ENCODE measurements at places on chromosomes 4 and X.

DNA sequence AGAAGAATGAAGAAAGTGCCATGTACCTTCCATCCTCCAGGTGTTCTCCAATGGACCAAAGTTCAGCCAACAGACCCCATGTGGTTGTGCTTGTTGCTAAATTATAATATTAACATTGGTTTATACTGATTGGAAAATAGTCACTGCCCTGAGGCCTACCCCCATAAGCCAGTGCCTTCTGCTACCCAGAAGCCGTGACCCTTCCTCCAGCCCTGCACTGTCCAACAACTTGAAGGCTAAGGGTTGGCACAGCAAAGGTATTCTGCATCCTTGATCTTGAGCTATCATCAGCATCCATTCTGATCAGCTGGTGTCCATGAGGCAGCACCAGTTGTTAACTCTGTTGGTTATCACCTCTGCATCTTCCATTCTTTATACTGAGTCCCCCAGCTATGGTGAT is 66.2 kb upstream of the BMPR1B start:
- no peak for DNase-seq

- no peak for DNase-seq
Measured at GRCh38 chr4:119692001-119692400, 63.4 kb upstream of the PDE5A start.

DNA sequence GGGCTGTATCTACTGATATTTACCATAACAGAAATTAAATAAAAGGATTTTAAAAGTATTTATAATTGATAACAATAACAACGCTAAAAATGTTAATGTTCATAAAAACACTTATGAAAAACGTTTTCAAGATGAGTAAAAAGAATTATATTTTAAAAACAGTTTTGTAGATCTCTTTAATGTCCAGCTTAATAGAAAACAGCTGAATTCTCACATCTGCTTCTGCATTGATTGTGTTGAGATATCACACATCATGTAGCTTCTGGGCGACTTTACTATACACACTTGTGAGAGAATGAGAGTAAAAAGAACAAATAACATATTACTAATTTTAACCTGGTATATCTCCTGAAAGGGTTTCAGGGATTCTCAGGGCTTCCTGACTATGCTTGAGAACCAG is 83.6 kb downstream of the NCAPG start:
- DNase-seq: no peak

GRCh38 chr4:118327554-118328241 is 25.1 kb downstream of the PRSS12 start:
- DNase-seq: no peak

GRCh38 chrX:36983831-36984230 is 24.3 kb upstream of the FAM47C start:
- no peak for DNase-seq

DNA sequence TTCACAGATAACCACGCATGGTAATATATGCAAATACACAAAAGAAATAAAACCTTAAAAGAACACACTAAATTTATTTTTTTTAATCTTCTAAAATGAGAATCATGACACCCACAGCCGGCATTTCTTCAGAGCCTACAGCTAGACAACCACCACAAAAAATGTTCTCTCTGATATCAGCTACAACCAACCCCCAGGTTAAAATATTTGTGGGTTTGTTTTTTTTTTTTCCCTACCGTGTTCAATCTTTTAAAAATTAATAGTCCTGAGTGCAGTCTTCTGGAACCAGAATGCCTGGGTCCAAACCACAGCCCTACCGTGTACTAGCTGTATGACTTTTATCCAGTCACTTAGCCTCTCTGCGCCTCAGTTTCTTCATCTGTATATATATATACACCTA is 36.0 kb downstream of the MAML3 start:
- DNase-seq: no peak

GRCh38 chr4:158080354-158080753 is 92.5 kb downstream of the GASK1B start:
- DNase-seq: no peak

- no peak for DNase-seq
Measured at GRCh38 chr4:25650311-25650710, 5.3 kb upstream of the SLC34A2 start.

DNA sequence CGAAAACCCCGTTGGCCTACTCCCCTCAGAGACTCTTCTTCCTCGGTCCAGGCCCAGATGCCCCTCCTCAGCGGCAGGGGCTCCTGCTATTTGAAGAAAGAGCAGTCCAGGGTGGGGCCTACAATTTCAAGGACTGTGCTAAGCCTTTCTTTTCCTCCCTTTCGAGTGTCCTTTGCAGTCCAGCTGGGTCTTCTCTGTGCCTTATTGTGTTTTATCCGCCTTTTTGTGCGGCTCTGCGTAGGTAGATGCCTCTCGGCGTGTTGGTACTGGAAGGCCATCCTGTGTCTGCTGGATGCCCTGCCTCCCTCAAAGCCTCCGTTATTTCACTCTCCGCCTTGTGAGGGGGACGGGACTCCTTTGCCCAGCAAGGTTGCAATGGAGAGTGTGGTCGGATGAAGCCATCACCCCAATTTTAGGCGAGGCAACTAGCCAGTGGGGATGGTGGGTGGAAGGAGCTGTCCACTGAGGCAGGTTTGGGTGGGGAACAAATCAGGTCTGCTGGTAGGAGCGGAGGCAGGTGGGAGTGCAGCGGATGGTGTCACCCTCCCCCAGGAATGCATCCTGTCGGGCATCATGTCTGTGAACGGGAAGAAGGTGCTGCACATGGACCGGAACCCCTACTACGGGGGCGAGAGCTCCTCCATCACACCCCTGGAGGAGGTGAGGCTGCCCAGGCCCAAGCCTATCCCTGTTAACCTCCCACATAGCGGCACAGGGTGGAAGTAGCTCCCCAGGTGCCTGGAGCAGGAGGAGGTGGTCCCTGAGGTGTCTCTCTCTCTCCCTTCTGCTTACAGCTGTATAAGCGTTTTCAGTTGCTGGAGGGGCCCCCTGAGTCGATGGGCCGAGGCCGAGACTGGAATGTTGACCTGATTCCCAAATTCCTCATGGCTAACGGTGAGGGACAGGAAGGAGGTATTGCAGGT is 1.3 kb downstream of the GDI1 start:
- no peak for DNase-seq

DNA sequence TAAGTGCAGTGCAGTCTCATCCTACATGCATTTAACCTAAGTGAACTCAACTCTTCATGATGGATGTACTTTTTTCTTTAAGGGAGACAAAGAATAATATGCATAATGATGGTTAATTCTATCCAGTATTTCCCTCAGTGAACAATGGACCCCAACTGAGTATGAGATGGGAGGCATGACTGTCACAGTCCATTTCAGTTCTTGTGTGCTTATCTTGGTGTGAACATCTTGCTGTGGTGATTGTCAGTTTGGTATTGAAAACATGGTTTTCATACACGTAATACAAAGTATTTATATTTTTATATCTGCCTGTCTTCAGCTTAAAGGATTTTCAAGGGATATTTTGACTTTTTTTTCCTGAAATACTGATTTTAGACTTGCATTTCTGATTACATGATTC is 72.0 kb upstream of the NDUFC1 start:
- DNase-seq: no peak

GRCh38 chr4:52625216-52625615 is 33.9 kb downstream of the USP46 start:
- DNase-seq: no peak

- no peak for DNase-seq
Measured at GRCh38 chrX:1598021-1598875, 6.8 kb downstream of the AKAP17A start.

Measured in NCI-H1105 treated with DMSO at 0.1 percent for 48 hours (cell line).